CD4-positive, alpha-beta T cell treated with Interferon gamma for 1 hour (primary cell): ENCODE measurements at places on chromosomes 13 and 19.
A peak's percentile ranks its signal among the peaks of the same experiment; 100 is the strongest.

DNA sequence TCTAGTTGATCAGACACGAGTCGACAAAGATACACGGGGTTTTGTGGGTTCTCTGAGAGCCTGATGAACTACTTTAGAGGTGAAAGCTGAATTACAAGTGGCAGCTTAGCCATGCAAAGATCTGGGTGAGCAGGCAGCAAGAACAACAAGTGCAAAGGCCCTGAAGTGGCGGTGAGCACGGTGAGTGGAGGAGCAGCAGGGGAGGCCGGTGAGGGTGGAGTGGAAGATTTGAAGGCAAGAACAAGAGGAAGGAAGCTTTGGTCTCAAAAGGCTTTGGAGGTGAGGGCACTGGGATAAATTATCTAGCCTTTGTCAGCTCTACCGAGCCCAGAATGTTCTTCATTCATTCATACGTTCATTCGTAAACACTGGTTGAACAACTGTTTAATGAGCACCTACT lies 1.4 kb downstream of the ZNF865 start:
- no peak for DNase-seq

- no peak for DNase-seq
These were observed 11.7 kb upstream of the CASP14 start for GRCh38 chr19:15037586-15037985.

DNA sequence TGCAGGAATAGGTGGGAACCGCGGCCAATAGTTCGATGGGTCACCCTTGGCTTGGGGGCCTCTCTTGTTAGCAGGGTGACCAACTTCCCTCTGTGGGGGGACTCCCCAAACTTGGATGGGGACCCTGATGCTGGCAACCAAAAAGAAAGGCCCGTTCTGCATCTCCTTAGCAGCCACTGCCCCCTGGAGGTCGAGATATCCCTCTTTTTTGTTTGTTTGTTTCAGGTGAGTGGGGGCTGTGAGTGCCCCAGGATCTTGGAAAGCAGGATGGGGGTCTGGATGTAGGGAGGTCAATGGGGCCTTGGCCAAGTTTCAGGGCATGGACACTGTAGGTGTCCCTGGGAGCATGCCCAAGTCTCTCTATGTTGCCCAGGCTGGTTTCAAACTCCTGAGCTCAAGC lies 7.7 kb upstream of the CRTC1 start:
- DNase-seq = peak; percentile 11

DNA sequence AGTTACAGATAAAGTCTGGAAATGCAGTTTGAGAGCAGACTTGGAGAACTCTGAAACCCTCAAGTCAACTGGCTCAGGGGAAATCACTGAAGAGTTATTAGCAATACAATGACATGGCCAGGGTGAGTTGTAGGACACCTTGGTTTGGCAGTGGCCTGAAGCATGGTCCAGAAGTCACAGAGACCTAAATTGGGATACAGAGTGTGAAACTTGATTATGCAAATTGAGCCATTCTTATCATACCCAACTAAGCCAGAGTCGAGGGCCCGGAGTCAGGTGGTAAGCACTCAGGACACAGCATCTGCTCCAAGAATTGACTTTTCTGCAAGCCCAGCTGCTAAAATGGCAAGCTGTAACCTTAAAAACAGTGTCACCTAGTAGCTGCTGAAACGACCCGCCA lies 224.5 kb downstream of the DCLK1 start:
- DNase-seq = no peak

- DNase-seq = no peak
These were observed 36.3 kb upstream of the ZNF835 start for GRCh38 chr19:56707821-56708220.

GRCh38 chr19:19643158-19644053 lies at the start of gene GMIP:
TSS of gene GMIP (minus strand) at chr19:19643657. CDS start at chr19:19643529, 128 bp downstream.
- DNase-seq = peak; percentile 84
